Brain (organoid and tissue), 16 donors: ENCODE measurements at places on chromosomes 4 and X.
A peak's percentile ranks its signal among the peaks of the same experiment; 100 is the strongest.

- DNase-seq = peak; percentile 64
These were observed 1.6 kb downstream of the CASK start for GRCh38 chrX:41921492-41922430.

GRCh38 chrX:124085063-124085462 is 123.6 kb downstream of the STAG2 start:
- no peak for DNase-seq

- no peak for DNase-seq
These were observed 74.5 kb downstream of the SYTL5 start for GRCh38 chrX:38080808-38081207.

DNA sequence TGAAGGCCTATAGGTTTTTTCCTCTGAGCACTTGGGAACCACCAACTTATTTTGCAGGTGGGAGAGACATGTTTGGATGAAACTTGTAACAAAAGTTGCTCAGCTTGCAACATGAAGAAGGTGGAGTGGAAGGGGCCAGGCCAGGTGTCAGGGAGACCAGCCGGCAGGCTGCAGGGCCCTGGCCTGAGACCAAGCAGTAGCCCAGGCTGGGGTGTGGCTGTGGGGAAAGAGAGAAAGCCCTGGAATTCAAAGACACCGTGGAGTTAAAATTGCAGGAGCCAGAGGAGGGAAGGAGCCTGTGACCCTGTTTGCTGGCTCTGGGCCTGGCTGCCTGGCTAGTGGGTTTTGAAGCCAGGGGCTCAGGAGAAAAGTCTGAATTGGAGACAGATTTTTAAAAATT is 43.4 kb downstream of the EFNB1 start:
- no peak for DNase-seq

DNA sequence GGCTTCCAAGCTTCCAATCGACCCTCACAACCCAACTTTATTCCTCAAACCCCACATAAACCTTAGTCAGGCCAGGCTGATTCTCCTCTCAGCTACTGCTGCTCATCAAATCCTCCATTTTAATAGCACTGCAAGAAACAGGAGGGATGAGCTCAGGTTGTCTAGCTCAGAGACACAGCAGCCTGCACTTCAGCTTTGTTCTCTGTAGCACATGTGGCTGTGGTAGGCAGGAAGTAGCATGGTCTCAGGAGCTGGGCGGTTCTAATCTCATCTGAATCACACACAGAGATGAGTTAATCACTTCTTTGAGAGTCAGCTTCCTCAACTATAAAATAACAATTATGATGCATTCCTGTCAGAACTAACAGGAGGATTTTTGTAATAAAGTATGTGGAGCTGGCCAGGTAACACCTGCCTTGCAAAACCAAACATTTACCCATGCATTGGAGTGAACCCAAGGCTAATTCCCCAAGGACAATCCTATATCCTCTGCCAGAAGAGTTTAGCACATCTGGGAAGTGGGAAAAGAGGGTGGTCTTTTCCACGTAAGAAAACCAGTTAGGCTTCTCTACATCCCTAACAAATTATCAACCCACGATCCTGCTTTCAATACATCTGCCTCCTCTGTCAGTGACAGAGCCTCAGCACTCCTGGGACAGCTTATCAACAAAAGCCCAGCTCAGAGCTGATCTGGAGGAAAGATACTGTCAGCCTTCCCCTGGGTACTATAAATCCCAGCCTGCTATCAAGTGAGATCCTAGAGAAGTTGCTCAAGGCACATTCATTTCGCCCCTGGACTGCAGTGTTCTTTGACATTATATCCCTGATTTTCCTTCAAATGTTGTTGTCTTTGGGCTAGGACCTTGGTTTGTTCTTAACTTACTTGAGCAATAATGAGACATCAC is 32.8 kb downstream of the ELOVL6 start:
- DNase-seq = no peak

- DNase-seq = no peak
These were observed 556.8 kb upstream of the LCORL start for GRCh38 chr4:18578307-18578706.

DNA sequence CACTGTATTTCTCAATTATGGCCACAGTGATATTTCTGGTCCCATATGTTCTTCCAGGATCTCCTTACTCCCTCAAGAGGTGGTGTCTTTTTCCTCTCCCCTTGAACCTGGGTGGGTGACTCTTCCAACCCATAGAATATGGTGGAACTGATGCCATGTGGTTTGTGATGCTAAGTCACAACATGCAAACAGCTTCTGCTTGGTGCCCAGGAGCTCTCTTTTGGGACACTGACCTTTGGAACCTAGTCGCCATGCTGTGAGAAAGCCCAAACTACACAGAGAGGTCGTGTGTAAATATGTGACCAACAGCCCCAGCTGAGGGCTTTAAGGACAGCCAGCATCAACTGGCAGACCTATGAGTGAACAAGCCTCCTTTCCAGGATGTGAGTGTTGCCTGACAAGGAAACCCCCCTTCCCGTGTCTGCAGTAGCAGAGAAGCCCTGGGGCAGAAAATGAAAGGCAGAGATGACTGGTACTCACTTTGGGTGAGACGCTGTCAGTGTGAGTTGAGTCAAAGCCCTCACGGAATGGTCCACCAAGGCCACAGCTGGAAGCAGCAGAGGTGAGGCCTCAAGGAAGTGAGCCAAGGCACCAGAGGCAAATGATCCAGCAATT is 223.4 kb downstream of the BCOR start:
- DNase-seq = no peak

DNA sequence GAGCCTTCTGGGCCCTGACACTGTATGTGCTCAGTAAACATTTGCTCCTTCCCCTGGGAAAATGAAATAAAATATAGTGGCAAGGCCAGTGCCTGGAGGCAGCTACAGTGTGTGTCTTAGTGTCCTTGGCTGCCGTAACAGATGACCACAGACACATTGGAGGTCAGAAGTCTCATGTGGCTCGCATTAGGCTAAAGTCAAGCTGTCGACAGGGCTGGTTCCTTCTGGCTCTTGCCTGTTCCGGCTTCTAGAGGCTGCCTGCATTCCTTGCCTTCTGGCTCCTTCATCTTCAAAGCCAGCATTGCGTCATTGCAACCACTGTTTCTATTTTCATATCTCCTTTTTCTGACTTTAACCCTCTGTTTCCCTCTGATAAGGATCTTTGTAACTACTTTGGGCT is 83.6 kb upstream of the STX18 start:
- no peak for DNase-seq

- DNase-seq = no peak
These were observed 468.0 kb downstream of the EPHA5 start for GRCh38 chr4:65202165-65202852.

DNA sequence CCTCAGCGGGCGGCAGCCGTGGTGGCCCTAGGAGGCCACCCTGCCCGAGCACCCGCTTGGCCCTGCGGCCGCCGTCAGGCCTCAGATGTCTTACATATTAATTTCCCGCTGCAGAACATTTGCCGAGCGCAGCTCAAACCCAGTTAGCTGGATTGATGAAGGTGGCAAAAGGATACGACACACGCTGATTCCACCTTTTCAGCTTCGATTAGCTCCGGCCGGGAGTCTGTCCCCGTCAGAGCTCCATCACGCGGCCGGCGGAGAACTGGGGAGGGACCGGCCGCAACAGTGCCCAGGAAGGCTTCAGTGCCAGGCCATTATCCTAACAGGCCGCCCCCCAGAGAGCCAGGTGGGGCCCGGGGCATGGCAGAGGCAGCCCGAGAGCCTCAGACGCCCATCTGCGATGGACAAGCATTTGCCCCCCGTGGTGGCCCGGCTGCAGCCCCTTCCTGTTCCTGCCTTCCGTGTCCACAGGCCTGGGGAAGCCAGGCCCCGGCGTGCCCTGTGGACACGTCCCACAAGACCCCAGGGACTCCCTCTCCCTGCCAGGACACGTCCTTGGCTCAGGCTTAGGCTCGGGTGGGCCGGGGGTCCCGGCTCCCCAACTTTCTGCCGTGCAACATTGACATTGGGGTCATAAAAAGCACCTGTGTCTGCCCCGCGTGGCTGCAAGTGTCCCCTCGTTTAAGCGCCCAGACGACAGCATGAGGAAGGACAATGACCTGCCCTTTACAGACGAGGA is 133.8 kb upstream of the NKX1-1 start:
- DNase-seq = peak; percentile 41

DNA sequence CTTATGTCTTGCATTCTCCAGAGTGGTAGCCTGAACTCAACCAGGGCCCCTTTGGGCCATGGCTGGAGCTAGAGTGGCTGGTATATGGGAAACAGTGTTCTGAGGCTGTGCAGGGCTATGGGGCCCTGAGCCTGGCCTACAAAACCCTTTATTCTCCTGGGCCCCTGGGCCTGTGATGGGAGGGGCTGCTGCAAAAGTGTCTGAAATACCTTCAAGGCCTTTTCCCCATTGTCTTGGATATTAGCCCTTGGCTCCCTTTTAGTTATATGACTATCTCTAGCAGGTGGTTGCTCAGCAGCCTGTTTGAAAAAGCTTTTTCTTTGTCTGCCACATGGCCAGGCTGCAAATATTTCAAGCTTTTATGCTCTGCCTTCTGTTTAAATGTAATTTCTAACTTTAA is 22.5 kb downstream of the APOOL start:
- DNase-seq = no peak

- DNase-seq = peak; percentile 58
These were observed 171.3 kb downstream of the BTC start for GRCh38 chr4:74623041-74623440.

- no peak for DNase-seq
These were observed 606.8 kb upstream of the BOD1L1 start for GRCh38 chr4:14234307-14234706.

DNA sequence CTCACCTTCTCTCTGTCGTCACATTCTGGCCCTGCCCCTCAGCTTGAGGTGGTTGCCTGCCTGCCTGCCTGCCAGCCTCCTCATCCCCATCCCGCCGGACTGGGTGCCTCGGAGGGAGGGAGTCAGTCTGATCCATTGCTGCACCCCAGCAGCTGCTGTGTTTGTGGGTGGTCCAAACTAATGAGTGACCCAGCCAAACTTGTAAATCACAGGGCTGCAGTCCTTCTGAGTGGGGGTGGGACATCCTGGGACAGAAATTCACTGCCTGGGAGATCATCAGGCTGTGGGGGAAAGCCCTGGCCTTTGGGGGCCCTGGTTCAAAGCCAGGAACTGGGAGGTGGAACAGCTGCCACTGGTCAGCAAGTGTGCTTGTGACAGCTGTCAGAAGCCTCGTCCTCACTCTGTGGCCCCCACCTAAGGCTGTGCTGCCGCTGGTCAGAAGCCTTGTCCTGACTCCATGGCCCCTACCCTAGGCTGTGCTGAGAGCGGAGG is 5.6 kb downstream of the GPR78 start:
- DNase-seq = no peak

- DNase-seq = peak; percentile 2
These were observed 18.0 kb downstream of the TBC1D9 start for GRCh38 chr4:140738139-140738538.

GRCh38 chr4:150355418-150355817 is 226.5 kb upstream of the MAB21L2 start:
- DNase-seq = no peak

- DNase-seq = peak; percentile 84
These were observed 11.2 kb upstream of the MED14 start for GRCh38 chrX:40746521-40746920.

- peak; percentile 94 for DNase-seq
These were observed at the start of gene TSPAN7 for GRCh38 chrX:38561126-38561868. TSPAN7 (plus strand) TSS chrX:38561542; CDS start chrX:38561547, 5 bp downstream.

DNA sequence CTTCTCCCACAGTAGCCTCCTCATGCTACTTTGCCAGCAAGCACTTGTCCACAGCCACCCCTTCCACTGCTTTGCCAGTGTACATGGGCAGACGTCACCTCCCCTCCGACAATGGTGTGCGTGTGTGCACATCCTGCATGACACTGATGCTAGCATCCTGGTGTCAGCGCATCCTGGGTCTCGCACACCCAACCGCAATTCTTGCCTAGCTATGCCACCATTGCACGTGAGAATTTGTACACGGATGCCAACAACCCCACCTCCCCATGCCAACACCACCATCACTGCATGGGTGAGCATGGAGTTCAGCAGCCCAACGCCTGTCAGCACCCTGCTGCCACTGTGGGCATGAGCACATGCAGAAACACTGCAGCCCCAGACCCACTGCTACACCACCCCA is 550.0 kb downstream of the STPG2 start:
- no peak for DNase-seq

- DNase-seq = no peak
These were observed 388.0 kb downstream of the GPM6A start for GRCh38 chr4:175424111-175424510.

- DNase-seq = no peak
These were observed 186.6 kb downstream of the SOX3 start for GRCh38 chrX:140318296-140318695.

DNA sequence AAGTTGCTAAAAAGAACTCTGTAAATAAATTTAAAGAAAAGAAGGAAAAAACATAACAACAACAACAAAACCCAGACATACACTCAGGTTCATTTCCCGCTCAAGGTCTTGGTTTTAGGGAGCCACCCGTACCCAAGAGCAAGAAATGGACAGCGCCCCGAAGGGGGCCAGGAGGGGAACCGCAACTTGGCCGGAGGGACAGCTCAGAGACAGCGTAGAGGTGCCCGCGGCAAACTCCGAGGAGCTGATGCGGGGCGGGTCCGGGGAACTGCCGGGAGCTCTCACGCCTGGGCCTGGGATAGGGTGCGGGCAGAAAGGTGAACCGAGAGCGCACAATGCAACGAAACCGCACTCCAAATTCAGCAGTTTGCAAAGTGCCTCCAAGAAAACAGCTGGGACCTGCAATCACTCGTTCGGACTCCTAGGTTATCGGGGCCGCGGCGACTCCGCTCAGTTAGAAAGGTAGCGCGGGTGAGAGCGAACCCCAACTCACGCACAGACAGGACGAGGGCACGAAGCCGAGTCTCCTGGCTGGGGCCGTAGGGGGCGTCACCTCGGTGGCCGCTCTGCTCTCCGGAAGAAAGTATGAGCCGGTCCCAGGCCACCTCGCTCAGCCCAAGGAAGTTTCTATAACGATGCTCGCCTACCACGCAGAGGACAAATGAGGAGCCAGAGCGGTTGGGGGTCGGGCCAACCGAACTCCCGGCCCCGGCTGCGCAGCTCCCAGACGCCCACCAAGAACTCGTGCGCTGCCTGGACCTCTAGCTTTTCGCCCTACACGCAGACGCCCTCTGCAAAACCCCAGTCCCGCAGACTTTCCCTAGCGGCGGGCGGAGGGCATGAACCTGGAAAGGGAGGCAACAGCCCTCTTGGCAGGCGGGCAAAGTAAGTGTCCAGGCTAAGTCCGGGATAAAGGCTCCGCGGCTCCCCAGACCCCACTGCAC is 1.4 kb downstream of the NDNF start:
- DNase-seq = peak; percentile 59

DNA sequence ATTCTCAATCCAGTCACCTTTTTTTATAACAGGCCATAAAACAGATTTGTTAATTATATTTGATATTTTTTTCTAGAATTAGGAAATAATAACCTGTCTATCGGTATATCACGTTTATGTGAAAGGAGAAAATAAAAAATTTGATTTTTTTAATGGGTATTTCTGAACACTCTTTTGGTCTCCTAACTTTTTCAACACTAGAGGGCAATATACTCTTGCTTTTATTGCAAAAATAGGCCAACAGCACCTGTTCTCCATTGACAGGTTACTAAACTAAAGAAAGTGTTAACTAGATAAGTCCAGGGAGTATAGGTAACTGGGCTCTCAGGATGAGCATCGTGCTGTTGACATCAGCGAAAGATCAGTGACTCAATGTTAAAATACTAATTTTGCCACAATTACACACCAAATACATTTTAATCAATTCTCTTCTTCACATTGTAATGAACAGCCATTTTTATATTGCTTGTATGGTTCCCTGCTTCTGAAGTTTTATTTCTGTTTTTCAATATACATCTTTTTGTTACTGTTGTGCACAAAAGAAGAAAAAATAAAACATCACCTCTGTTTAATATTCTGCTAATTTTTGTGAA is 22.8 kb downstream of the NDST4 start:
- peak; percentile 72 for DNase-seq
